Stimulated activated CD8-positive, alpha-beta memory T cell treated with anti-CD3 and anti-CD28 coated beads, Interleukin-7, amount 100 ng/mL, for 1 hour (primary cell): ENCODE measurements at places on chromosomes 5 and 9.

- DNase-seq, result no peak
Observed at GRCh38 chr9:90848866-90849265, 47.2 kb downstream of the SYK start.

- DNase-seq, result no peak
Observed at GRCh38 chr5:178544166-178544834, 45.9 kb downstream of the COL23A1 start.

- no peak for DNase-seq
Observed at GRCh38 chr9:89941875-89942274, 337.1 kb downstream of the GADD45G start.

DNA sequence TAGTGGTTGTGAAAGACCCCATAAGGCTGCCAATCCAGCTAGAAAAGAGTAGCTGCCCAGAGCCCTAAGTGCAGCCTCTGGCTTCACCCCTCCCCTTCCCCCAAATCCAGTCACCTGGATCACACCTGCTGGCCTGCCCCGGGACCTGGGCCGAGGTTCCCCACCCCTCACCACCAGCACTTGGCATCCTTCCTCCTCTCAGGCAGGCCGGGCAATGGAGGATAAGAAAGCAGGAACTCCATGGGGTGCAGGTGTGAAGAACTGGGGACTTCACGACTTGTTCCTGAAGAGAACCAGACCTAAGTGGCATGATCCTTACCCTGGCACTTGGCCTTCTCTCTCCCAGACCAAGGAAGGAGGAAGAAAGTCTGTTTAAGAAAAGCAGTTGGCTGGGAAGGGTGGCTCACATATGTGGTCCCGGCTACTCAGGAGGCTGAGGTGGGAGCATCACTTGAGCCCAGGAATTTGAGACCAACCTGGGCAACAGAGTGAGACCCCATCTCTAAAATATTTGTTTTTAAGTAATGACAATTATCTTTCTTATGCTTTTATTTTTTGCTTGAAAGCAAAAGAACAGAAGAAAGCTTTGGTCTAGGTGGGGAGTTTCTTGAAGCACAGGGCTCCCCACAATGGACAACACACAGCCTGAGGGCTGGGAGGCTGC, 131.1 kb downstream of the PAX5 start:
- no peak for DNase-seq

DNA sequence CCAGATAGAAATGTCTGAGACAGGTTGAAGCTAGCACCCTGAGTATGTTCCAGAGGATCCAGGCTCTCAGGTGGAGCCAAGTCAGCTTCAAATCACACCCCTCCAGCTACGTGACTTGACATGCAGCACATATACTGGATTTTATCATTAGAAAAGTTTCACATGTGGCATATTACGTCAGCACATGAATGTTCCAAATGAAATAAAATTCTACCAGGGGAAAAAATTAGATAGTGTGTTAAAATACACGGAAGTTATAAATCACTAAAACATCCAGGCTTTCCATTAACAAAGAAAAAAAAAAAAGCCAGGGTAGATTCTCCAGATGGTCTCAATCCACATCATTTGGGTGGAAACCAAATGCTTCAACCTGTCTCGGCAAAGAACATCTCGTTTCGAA, 251.6 kb downstream of the MPDZ start:
- DNase-seq, result no peak

- DNase-seq, result no peak
Observed at GRCh38 chr5:142364251-142365145, 39.7 kb upstream of the SPRY4 start.

DNA sequence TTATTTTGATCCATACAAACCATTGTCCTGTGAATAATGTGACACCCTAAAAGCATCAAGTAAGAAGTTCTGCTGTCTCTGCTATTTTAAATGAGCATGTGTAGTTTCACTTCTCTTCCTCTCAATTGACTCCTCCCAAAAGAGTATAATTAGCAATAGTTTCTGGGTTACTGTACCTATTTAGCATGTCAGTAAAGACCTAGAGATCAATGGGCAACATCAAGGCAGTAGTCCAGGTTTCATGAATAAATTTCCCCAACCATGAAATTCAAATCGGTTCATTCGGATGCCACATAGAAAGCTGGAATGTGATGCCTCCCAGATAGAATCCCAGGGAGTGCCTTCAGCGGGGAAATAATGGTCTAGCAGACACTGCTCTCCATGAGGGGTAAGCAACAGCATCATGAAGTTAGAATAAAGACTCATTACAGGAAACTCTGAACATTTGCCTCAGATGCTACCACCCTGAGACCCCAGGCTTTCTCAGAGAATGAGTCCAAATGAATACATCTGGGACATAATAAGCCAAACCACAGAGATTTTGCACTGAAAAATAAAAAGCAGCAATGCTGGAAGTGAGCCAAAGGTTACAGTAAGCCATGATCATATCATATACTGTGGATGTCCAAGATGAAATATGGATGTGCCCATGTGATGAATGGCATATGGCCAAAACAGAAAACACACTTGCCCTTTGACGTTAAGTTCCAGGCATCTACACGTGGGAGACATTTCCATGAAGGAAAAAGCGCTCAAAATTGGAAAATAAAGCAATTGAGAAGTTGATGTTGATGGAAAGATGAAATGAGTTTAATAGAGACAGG, 1107.0 kb upstream of the SEMA6A start:
- DNase-seq, result no peak

DNA sequence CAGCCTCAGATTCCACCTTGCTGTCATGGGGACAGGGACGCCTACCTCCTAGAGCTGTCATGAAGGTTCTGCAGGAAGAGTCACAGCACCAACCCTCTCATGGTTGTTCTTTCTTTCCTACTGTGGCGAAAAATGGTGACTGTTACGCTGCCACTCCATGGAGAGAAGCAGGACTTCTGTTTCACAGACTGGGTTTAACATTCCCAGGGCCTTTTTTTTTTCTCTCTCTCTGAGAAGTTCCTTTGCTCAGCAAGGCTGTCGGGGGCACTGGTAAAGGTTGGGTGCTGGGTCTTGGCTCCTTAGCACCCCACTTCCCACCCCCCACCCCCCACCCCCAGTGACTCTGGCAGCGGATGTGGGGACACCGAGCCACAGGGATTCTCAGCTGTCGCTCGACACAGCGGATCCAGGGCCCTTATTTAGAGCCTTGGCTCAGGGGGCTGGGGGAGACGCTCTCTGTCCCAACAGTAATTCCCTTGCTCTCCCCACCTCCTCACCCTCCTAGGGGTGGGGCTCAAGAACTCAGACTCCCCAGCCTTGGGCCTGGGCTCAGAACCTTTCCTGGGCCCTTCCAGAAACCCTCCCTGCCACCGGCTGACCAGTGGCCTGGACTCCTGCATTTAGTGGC, 34.4 kb downstream of the DUSP1 start:
- no peak for DNase-seq

- no peak for DNase-seq
Observed at GRCh38 chr5:52708463-52708862, 79.3 kb upstream of the ITGA1 start.

GRCh38 chr9:126393876-126394275, 67.2 kb downstream of the MVB12B start:
- DNase-seq, result no peak

DNA sequence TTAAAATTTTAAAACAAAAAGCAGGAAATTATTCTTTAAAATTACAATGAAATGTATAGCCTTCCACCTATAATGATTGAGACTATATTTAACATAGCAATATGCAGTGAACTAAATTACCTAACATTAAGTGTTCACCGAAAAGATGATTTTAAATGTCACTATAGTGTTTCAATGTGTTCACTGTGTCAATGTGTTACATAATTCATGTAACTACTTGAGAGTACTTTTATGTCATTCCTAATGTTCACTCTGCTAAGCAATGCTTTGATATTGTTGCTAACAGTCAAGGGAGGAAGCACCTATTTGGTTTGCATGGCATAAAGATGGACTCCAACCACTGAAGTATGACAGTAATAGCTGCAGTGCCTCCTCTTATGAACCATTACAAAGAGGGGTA, 629.8 kb upstream of the C9orf72 start:
- DNase-seq, result no peak

DNA sequence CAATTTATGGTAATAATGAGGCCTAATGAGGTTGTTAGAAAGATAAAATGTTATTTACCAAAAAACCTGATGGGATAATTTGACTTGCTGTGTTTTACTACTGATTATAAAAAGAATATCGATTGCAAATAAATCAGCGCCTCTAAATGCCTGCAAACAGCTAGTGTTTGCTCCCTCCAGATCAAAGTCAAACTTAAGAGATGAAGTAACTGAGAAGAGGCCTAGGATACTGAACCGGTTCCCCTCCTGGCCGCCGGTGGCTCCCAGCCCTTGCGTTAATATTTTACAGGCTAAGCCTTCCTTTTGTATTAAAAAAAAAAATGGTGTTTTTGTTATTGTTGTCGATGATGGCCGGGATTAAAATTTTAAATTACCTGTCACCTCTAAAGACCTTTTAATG, 2.6 kb downstream of the IRX1 start:
- DNase-seq, result no peak

DNA sequence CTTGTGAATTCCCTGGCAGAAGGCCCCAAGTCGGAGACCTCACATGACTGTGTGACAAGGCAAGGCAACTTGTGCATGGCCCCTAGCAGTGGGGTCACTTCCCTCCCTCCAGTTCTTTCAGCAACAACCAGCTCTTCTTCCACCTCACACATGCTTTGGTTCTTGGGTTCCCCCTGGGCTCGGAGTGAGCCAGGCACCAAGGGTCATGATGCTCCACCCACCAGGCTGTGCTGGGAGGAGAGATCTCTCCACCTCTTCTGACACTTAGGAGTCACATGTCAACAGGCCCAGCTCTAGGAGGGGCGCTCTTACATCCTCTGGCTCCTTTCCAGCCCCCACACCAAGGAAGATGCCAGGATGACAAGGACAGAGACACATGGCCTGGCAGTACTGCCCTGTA, 56.7 kb downstream of the CDH6 start:
- no peak for DNase-seq

DNA sequence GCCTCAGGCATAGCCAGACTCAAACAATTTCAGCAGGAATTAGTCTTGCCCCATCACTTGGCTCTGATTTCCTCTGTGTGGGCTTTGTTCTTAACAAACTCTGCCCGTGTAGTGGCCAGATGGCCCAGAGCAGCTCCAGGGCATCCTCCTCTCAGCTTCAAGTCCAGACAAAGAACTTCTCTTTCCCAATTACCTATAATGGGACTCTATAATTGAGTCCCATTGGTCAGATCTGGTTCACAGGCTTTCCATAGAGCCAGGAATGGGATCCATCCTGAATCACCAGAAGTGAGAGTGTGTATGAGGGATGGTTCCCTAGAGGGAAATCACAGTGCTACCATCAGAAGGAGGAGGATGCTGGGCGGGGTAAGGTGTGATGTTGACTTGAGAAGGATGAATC, 515.8 kb downstream of the KIF4B start:
- DNase-seq, result no peak

DNA sequence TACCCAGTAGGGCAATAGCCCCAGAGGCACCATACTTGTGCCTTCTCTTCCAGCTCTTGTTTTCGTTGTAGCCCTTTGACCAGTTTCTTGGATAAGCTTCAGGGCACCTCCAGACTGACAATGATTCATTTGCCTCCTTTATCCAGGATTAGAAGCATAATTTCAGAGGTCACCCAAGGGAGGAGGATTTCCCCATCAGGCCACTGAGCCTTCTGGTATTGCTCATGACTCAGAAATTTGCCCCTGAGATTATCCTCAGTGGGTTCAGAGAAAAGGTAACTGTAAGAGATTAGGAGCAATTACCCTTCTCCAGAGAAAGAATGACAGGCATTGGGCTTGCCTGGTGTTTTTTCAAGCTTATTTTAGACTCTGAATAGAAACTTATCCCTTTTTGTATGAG, 147.9 kb downstream of the MSX2 start:
- DNase-seq, result no peak
